Lung (tissue), 17 donors: ENCODE measurements at places on chromosomes 12 and 14.

DNA sequence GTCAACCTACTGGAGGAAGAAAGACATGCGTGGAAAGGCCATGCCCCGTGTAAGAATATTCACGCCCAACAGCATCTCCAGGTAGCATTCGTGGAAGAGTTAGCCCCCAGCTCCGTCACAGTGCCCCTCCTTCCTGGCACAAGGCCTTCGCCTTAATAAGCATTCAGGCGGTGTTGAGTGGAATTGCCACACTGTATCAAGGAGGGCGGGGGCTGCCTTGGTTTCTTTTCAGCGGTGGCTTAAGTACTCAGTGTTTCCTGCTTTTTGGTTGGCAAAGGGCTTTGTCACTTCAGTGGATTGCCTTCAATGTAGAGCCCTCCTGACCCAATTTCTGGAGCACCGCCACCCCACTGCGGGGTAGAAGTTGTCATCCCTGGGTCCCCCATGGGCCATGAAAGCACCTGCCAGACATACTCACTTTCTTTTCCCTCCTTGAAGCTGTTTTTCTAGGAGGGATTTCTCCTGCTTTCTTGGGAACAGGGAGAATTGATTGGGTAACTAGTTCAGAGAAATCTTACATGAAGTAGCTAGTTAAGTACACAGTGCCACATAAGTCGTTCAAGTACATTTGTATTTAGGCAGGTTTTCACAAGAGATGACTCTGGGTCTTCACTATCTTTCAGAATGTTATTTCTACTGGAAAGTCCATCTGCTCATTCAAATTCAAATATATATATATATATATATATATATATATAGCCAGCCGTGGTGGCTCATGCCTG lies 65.5 kb upstream of the STON2 start:
- DNase-seq, result no peak

DNA sequence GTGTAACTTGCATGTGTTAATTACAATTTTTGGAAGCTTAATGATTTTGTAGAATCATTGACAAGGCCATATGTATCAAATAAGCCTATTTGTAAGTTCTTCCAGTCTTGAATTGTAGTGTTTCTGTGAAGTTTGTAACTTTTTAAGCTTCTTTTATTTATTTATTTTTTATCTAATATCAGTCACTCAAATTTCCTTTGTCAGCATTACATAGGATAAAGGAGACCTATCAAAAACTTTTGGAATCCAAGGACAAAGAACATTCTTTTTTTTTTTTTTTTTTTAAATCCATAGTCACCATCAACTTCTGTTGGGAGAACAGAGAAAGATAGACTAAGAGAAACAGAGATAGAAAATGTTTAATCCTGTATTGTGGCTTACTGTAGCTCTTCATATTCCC lies 36.4 kb downstream of the DIP2B start:
- DNase-seq, result no peak

- DNase-seq, result no peak
Observed at GRCh38 chr12:33547084-33547483, 107.5 kb upstream of the SYT10 start.

- no peak for DNase-seq
Observed at GRCh38 chr12:93918262-93918661, 230.1 kb upstream of the PLXNC1 start.

GRCh38 chr14:32693114-32693513 lies 245.6 kb upstream of the NPAS3 start:
- no peak for DNase-seq

GRCh38 chr14:64705381-64706118 lies 1.3 kb downstream of the PLEKHG3 start:
- peak; percentile 43 for DNase-seq

- no peak for DNase-seq
Observed at GRCh38 chr12:108241986-108242703, 97.0 kb downstream of the CMKLR1 start.

- no peak for DNase-seq
Observed at GRCh38 chr14:35534208-35534872, 376 bp downstream of the INSM2 start.
